ENCODE measurements at places on chromosomes 4 and X. TPM values are rescaled to one million over a fixed set of nuclear protein-coding genes. Genes with fewer than 3 reads are reported as not detected.
A peak's percentile ranks its signal among the peaks of the same experiment; 100 is the strongest.

GRCh38 chrX:42442745-42443144 lies 335.2 kb downstream of the PPP1R2C start:
- no peak for DNase-seq

- no peak for DNase-seq
Measured at GRCh38 chr4:102263024-102263787, 82.1 kb downstream of the SLC39A8 start.

- no peak for DNase-seq
Measured at GRCh38 chr4:42555828-42556227, 101.1 kb downstream of the ATP8A1 start.

DNA sequence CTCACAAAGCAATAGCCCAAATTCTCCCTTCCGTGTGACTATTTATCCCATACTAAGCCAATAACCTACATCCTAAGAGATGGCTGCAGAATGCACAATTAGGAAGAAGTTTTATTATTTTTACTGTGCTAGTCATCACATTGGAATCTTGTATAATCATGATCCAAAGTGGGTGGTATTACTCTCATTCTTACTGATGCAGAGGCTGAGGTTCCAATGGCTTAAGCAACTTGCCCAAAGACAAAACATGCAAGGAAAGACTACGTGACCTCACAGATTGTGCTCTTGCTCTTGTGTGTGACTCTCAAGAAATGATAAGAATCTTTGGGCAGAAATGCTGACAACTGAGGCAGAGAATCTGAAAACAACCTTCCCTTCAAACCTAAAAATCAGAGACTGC lies 212.2 kb downstream of the LDB2 start:
- DNase-seq = no peak

GRCh38 chr4:26179316-26179760 lies 141.5 kb upstream of the RBPJ start:
- DNase-seq = no peak

DNA sequence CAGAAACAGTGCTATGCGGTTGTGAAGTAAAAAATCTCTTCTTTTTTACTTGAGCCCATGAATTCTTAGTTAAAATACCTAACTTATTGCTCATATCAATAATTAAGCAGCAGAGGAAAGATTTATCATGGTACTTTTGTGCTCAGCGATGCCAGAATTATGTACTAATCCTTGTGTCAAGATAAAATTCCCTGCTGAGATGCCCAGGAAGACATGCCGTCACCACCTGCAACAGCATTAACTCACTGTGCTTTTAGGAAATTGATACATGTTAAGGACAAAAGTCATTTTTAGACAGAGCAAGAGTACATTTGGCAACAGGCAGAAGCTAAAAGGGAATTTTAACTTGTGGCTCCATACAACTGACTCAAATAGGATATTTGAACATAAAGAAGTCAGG lies 138.9 kb downstream of the NPNT start:
- no peak for DNase-seq

DNA sequence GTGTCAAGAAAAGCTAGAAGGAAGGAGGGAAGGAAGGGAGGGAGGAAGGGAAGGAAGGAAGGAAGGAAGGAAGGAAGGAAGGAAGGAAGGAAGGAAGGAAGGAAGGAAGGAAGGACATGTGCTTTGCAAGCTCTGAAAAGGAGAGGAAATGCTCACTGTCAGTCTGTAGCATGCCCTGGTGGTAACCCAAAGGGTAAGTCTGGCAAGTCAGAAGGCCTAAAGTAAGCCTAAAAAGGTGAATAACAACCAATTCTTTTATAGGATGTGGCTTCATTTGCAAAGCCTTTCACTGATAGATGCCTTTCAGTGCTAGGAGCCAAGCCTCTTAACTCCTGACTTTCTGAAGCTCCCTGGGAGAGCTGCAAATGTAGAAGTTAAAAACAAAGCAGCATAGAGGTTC lies 542.6 kb downstream of the CFAP47 start:
- DNase-seq = no peak

DNA sequence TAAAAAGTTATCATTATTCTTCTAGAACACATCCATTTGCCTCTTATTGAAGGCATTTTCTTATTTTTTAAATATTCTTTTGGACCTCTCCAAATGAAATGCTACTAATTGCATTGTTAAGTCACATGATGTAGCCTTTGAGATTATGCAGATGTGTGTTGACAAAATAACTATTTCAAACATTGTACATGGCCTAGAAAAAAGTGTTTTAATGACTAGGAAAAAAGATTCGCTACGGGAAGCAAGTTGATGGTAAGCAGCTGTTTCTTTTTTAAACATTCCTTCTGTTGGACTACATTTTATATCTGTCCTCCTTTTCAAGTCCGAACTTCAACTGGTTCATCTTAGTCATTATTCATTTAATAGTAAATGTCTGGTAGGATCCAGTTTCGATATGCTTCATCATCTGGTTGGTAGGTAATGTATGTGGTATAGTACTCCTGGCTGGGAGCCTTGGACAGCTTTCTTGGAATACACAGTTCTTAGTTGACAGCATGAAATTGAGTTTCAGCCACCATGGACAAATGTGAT lies 34.3 kb upstream of the GUCY1A1 start:
- no peak for DNase-seq

DNA sequence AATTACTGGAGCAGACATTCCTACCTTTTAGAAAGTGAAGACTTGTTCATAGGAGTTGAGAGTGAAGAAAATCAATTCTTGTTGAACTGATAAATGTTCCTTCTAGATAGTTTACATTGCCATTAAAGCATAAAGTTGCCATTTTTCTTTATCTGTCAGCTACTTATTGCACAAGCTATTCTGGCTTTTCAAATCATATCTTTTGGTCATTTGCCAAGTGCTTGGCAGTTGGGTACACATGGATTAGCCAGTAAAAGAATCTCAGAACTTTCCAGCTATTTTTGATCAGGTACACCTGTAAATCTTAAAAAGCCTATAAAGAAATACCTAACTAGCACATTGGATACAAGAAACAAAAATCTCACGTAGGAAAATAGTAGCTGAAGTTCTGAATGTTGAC lies 56.4 kb upstream of the PNPLA4 start:
- DNase-seq = no peak

DNA sequence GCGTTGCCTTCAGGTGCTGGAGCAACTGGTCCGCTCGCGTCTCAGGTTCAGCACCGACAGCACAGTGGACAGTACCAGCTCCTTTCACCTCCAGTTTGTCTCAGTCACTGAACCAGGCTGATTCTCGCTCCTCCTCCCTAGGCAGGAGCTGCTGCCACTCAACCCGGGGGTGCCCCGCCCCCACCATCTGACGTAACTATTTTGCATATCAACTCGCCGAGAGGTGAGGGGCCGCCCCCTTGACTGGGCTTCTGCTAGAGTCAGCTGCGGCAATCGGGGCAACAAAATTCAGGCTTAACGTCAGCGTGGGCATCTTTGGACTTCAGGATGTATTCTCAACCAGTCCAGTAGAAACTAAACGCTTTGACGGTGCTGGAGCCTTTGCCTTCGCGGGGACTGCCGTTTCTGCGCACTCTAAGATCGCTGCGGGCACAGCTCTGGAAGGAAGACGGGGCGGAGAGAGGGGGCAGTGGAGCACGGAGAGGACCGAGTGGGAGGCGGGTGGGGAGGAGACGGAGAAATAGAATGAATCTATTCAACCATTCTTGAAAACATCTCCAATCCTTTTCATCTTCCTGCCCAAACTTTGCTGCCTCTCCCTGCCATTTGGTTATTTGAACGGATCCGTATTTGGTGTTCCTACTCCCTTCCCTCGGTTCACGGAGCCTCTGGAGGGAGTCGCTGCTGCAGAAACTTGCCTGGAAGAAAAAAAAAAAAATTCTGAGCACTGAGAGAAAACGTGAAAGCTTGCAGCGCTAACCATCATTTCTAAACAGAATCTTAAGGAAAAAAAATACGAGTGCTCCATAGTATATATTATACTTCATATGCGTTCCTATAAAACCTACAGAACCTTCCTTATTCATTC lies at the start of gene FSTL5:
Gene FSTL5 (minus strand): TSS at position 109 of the 868 bp plus-strand sequence. CDS start 52,604 bp downstream, outside the sequence.
- peak; percentile 45 for DNase-seq

Gene DUSP21
- total RNA-seq = not detected

Gene DMP1
- not detected for total RNA-seq

Gene SPIN4
- total RNA-seq = 0.98 TPM

Gene GAB3
- 0.73 TPM for total RNA-seq

Gene XAGE1B
- total RNA-seq = not detected

Measured in left lobe of liver (tissue), 2 donors.